NCI-H187 (cell line): ENCODE measurements at places on chromosomes 1 and 21.

GRCh38 chr1:27032119-27032461 is 19.4 kb upstream of the TENT5B start:
- DNase-seq: no peak

DNA sequence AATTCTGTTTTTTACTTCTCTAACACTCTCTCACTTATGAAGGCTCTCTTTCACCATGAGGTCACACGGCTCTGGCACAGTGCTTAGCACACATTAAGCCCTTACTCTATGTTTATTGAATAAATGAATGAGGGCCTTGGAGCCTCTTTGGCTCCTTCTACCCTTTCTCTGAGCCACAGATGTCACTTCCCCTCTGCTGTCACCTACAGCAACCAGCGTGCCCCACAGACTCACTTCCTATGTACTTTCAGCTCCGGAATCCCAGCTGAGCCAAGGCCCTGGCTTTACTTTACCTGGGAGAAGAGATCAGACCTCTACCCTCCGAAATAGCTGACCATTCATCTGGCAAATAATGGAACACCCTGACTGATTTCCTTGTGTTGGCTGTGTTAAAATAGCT is 53.7 kb upstream of the HMCN1 start:
- no peak for DNase-seq

GRCh38 chr1:238628110-238628509 is 737.4 kb upstream of the ZP4 start:
- DNase-seq: no peak

GRCh38 chr1:111274653-111275052 is 16.0 kb upstream of the CHIA start:
- no peak for DNase-seq

GRCh38 chr1:114034567-114035303 is 55.5 kb downstream of the OLFML3 start:
- DNase-seq: no peak

DNA sequence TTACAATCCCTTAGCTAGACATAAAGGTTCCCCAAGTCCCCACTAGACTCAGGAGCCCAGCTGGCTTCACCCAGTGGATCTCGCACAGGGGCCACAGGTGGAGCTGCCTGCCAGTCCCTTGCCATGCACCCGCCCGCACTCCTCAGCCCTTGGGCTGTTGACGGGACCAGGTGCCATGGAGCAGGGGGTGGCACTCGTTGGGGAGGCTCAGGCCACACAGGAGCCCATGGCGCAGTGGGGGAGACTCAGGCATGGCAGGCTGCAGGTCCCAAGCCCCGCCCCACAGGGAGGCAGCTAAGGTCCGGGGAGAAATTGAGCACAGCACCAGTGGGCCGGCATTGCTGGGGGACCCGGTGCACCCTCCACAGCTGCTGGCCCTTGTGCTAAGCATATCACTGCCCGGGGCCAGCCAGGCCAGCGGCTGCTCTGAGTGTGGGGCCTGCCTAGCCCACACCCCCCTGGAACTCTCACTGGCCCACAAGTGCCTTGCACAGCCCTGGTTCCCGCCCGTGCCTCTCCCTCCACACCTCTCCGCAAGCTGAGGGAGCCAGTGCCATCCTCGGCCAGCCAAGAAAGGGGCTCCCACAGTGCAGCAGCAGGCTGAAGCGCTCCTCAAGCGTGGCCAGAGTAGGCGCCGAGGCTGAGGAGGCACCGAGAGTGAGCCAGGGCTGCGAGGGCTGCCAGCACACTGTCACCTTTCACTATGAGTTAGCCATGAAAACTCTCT is 117.8 kb downstream of the LIPI start:
- no peak for DNase-seq

DNA sequence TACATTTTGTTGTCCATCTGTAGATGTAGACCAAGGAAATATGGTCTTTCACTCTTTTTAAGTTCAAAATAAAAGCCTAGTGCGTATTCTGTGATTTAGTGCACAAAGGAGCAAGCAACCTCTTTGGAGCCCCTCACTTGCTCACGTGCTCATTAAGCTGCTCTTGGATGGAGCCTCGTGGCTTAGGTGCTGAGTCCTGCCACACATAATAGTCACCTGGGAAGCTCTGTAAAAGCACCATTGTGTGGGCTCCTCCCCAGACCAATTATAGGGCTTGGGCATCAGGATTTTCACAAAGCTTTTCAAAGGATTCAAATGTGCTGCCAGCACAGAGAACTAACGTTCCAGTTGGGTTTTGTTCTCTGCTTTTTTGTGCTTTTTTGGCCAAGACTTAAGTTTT is 85.0 kb downstream of the PCP4 start:
- no peak for DNase-seq

DNA sequence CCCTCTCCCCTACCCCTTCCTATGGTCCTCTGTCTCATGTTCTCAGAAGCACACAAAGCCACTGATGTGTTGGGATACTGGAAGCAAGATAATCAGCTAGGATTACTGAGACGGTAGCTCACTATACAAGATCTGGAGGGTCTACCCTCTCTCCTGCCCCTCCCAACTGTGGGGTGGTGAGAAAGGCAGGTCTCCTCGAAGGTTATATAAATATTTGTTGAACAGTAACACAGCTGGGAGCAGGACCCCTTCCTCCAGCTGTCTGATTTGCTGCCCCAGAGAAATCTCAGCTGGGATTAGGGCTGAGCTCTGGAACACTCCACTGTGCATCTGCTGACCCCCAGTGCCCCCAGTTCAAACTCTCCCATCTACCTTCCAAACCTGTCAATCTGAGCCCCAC is 94.2 kb upstream of the IPO9 start:
- no peak for DNase-seq

- no peak for DNase-seq
Observed at GRCh38 chr1:60394436-60394835, 320.9 kb upstream of the C1orf87 start.

GRCh38 chr1:43975249-43975961 is 645 bp downstream of the ATP6V0B start:
- no peak for DNase-seq

GRCh38 chr1:15236746-15237145 is 10.3 kb upstream of the FHAD1 start:
- DNase-seq: no peak

GRCh38 chr1:8137481-8138244 is 111.6 kb upstream of the ERRFI1 start:
- DNase-seq: no peak

- DNase-seq: no peak
Observed at GRCh38 chr1:223339861-223340260, 24.1 kb downstream of the SUSD4 start.

DNA sequence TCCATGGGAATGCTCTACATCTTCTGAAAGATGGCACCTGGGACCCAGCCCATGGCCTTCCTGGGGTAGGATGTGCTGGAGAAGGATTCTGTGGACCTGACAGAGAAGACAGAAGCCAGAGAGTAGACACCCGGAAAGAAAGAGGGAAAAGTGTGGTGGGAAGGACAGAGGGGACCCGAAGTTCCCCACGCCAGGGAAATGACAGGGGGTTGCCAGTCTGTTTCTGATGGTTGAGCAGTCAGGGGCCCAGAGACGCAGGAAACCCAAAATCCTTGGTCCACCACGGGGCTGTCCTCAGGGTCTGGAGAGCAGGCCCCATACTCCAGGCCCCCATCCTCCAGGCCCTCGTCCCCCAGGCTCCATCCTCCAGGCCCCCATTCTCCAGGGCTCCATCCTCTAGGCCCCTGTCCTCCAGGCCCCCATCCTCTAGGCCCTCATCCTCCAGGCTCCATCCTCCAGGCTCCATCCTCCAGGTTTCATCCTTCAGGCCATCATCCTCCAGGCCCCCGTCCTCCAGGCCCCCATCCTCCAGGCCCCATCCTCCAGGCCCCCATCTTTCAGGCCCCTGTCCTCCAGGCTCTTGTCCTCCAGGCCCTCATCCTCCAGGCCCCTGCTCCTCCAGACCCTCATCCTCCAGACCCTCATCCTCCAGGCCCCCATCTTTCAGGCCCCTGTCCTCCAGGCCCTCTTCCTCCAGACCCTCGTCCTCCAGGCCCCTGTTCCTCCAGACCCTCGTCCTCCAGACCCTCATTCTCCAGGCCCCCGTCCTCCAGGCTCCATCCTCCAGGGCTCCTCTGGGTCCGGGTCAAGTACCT is 1.0 kb upstream of the TFF2 start:
- no peak for DNase-seq

- no peak for DNase-seq
Observed at GRCh38 chr1:161736335-161736969, 13.1 kb upstream of the DUSP12 start.

DNA sequence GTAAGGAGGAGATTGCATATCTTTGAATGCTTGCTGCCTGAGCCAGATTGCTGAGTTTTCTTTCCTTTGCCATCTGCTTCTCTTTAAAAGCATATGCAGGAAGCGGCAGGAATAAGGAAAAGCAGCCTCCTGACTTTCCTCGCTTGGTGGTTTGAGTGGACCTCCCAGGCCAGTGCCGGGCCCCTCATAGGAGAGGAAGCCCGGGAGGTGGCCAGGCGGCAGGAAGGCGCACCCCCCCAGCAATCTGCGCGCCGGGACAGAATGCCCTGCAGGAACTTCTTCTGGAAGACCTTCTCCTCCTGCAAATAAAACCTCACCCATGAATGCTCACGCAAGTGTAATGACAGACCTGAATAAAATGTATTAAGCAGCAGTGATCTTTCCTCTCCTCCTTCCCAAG is 1.5 kb downstream of the CORT start:
- no peak for DNase-seq

DNA sequence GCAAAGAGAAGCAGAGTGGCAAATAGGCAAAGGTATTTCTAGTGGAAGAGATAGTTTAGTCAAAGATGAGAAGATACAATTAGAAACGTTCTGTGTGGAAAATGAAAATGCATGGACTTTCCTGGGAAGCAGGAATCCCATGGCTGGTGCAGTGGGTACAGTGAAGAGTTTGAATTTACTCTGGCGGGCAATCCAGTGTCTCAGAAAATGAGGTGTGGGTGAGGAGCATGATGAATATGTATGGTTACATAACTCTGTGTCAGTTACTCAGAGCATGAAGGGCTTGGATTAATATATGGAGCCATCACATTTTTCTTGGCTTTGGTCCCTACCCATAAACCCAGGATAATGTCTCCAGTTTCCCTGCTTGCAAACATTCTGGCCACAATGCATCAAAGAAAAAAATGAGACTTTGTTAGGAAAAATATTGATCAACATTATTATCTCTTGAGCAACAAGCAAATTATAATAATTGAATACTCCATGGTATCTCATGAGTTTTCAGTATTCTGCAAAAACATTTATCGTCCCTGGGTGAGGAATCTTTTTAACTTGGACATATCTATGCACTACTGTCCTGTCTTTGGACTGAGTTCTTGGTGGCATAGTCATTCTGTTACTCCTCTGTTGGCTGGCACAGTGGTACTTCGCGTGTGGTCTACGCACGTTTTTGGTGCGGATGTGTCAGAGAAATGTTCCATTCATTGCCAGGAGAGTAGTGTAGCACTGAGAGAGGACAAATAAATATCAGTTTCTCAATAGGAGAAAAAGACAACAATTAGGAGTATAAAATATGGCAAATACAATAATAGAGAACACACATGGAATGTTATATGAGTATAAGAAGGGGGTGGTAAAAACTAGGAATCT is 173.7 kb upstream of the C1orf105 start:
- no peak for DNase-seq

DNA sequence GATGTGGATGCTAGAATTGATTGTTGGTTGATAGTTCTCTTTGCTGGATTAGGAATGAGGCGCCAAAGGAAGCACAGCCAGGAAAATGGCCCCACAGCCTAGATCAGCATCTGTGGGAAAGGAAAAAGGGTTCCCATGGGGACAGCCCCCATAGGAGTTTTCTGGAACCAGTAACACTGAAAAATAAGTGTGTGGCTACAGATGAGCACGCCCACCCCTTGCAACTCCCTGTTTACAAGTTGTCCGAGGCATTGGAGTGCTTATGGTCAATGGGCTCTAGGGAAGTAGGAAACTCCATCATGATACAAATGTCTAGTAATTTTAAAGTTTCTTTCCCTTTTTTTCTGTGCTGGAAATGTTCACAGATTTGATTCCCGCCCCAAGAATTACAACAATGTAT is 23.8 kb upstream of the UBE2U start:
- no peak for DNase-seq

- DNase-seq: no peak
Observed at GRCh38 chr1:155834296-155834926, 22.6 kb downstream of the GON4L start.

GRCh38 chr1:15171271-15171908 is 17.8 kb downstream of the TMEM51 start:
- DNase-seq: no peak

DNA sequence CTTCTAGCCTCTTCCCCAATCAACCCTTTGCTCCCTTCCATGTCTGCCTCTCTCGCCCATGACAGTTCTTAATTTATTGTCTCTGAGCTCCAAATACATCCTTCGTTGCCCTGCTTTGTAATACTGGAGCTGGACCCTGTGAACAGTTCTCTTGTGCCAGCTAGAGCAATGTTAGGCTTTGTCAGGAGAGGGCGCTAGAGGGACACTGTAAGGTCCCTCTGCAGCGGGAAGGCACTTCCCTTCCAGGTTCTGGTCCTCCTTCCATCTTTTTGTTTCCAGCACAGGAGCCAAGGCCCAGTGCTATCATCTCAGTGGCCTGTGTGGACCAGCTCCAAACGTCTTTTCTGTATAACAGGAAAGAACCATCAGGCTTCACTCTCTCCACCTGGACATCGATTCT is 95.9 kb downstream of the PTPRU start:
- DNase-seq: no peak

DNA sequence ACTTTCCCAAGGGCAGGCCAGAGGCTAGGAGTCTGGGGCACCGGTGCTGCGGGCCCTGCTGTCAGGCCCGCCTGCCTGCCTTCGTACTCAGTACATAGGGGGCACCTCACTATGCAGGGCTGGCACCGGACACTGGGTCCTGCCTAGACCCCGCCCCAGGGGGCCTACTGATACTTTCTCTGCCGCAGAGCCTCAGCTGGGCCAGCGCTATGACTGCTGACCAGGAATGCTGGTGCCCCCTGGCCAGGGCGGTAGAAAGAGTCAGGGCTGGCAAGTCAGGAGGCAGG is 128.7 kb upstream of the VAMP3 start:
- no peak for DNase-seq

- DNase-seq: no peak
Observed at GRCh38 chr1:221162352-221162751, 283.1 kb downstream of the HLX start.

GRCh38 chr1:38474738-38475623 is 384.6 kb downstream of the RRAGC start:
- DNase-seq: no peak

GRCh38 chr1:113935970-113936369 is 6.8 kb downstream of the HIPK1 start:
- no peak for DNase-seq

GRCh38 chr1:234638832-234639799 is 29.1 kb upstream of the IRF2BP2 start:
- no peak for DNase-seq

- DNase-seq: no peak
Observed at GRCh38 chr1:19222979-19223824, 13.1 kb upstream of the UBR4 start.

DNA sequence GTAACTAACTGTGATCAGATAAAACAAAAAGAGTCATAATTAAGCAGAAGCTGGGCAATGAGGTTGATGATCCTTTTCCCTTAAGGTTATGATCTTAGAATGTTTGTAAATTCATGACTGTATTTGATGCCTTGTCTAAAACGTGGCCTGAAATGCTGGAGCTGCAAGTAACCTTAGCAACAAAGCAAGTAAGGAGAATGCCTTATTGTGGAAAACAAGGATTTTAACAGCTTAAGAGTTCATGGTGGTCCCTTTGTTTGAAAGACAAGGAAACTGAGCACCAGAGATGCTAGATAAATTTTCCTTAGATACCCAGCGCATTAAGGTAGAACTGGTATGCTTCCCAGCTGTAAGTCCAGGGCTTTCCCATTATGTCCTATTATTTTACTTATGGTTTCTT is 25.7 kb upstream of the XPR1 start:
- no peak for DNase-seq
